ENCODE measurements at places on chromosomes 13 and 19.

DNA sequence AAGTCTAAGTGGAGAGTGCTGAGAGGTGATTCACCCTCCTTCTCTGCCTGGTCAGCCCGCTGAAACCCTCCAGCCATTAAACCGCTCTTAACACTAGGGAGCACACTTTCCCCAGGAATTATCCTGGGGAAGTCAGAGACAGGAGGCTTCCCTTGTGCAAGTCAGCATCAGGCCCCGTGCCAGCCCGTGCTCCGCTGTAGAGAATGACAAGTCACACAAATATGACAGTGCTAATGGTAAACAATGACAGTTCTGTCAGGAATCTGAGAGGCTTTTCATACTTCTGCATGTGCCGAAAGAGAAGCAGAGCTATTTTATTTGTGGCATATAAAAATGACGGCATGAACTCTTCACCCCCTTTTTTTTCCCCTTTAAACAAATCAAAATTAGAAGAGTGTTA lies 816.9 kb upstream of the SLC10A2 start:
- DNase-seq, result no peak

DNA sequence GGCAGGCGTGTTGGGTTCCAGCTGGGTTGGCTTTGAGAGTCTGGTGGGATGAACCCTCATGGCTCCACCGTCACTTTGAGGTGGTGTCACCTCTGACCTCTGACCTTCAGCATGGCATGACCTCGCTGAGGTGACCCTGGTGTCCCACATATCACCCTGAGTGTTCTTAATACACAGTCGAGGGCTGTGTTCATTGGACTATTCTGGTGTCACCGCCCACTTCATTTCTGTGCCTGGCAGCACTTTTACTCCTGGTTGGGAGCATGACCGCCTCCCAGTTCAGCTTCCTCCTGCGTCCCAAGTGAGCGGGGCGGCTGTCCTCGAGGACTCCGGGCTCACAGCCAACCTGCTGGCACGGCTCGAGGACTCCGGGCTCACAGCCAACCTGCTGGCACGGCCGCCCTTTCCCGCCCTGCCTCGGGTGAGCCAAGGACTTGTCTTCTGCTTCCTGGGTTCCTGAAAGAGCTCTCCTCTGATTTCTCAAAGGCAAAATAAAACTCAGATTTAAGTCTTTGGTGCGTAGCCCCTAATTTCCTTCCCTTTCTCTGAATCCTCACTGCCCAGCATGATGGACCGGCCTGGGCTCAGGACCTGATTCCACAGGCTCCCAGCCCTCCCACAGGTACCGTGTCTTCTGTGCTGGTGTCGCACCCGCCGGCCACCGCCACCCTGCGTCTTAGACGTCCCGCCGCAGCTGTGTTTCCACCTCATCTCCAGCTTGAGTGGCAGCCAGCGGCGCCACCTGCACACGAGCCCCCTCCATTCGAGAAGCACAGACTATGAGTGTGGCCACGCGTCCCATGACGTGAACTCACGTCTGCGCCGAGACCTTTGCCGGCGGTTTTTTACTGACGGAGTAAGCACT lies 10.4 kb downstream of the ATP4B start:
- no peak for DNase-seq

DNA sequence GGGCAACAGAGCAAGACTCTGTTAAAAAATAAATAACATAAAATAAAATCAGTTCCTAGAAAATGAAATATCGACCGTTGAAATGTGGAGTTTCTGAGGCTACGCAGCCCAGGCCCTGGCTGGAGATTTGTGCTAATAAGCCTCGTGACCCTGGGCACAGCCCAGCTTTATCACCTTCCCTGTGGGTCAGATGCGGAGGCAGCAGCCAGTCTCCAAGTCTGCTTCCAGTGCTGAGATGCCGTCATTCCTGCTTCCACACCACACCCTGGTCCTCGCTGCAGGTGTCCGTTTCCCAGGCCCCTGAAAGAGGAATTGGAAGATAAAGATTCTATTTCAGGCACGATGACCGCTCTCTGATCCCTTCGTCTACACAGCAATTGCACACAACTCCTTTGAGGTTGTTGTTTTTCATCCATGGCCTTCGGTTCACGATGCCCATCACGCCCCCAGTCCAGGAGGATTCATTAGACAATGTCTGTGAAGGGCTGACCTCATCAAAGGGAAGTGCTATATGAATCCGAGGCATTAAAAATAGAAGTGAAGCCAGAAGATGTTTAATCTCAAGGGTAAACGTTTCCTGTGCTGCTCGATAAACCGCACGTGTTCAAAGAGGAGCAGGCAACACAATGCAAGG lies 48.3 kb upstream of the ATP11A start:
- DNase-seq, result no peak

GRCh38 chr19:11577451-11578257 lies at the start of gene ACP5:
Gene ACP5 (minus strand): TSS chr19:11577645. CDS start chr19:11577317, 328 bp downstream.
- no peak for DNase-seq

DNA sequence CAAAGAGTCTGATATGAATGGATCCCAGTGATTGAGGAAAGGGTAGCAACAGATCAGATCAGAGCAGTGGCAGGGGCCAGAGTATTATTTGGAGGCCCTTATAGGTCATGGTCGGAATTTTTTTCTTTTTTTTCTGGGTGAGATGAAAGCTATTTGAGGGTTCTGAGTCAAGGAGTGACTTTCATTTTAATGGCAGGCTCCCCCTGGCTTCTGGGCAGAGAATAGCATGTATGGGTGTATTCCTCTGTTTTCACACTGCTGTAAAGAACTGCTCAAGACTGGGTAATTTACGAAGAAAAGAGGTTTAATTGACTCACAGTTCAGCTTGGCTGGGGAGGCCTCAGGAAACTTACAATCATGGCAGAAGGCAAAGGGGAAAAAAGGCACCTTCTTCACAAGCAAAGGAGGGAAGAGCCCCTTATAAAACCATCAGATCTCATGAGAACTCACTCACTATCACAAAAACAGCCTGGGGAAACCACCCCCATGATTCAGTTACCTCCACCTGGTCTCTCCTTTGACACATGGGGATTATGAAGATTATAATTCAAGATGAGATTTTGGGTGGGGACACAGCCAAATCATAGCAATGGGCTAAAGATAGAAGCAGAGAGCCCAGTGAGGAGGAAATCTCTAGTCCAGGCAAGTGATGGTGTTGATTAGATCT lies 3.0 kb upstream of the SLC6A16 start:
- DNase-seq, result peak; percentile 66
